ENCODE measurements at places on chromosomes 7 and 10.
A peak's percentile ranks its signal among the peaks of the same experiment; 100 is the strongest.

DNA sequence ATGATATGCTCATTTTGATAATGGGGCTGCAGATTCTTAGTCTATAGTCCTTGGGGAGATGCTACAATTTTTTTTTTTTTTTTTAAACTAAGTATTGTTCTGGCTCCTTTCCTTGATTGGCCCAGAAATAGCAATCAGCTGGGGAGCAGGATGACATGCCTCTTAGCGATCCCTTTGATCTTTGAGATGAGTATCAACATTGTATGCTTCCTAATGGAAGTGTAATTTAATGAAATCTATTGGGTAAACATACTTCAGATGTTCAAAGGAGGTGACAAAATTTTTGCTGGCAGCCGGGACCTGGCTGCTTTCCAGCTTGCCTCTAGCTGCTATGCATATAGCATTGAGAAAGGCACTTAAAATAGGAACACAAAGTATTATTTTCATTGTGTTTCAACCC lies 43.5 kb downstream of the VTI1A start:
- DNase-seq: no peak

DNA sequence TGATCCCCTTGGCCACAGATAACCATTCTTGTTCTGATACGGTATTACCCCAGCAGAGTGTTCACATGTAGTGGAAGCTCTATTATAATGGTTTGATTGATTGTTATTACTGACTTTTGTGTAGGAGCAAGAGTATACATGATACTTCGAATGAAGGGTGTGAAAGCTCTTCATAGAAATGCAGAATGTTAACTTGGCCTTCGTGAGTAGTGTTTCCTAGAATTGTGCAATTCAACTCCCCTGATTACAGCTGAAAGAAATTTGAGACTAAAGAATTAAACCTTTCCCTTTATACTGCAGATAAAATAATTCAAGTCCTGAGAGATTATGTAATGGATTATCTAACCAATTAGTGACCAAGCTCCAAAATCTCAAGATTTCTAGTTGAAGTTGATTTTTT lies 38.2 kb downstream of the MKLN1 start:
- no peak for DNase-seq

DNA sequence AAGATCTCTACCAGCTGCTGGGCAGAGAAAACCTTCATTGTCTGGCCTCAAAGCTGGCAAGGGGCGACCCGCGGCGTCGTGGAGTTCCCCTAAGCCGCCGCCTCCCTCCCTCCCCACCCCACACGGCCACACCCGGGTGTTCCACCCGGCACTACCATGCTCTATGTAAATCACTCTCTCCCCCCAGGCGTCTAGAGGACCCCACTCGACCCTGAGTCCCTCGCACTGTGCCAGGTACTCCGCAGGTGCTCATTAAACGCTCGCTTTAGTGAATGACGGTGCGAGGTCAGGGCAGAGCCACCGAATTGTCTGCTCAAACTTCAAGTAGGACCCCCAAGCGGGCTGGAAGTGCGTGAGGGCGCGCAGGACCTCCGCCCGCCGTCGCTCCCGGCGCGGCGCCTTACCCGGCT lies 628 bp downstream of the PARP12 start:
- no peak for DNase-seq

GRCh38 chr7:151013733-151014497 lies 10.4 kb downstream of the ATG9B start:
- peak; percentile 71 for DNase-seq

- DNase-seq: no peak
These were observed 16.4 kb downstream of the IRF5 start for GRCh38 chr7:128954150-128954549.

DNA sequence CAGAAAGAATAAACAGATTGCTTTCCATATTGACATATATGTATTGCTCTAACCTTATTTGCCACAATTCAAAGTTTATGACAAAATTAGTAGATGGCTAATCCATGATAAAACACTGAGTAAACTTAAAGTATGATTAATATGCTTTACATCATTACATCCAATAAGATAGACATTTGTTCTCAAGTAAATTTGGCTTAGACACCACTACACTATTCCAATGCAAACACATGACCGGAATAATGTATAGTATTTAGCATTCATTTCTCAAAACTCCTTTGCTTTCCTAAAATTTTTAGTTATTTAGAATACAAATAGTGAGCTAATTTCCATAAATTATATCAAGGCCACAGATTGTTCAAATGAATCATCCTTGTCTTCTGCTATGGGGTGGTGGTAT lies 20.2 kb downstream of the SEM1 start:
- no peak for DNase-seq

Measured in HFFc6 (cell line).